AG10803 (cell line): ENCODE measurements at places on chromosomes 2 and 18.

GRCh38 chr18:56615738-56616520, 22.5 kb downstream of the TXNL1 start:
- DNase-seq, result no peak

GRCh38 chr2:20135631-20136050, 84.2 kb upstream of the LAPTM4A start:
- DNase-seq, result peak; percentile 71

DNA sequence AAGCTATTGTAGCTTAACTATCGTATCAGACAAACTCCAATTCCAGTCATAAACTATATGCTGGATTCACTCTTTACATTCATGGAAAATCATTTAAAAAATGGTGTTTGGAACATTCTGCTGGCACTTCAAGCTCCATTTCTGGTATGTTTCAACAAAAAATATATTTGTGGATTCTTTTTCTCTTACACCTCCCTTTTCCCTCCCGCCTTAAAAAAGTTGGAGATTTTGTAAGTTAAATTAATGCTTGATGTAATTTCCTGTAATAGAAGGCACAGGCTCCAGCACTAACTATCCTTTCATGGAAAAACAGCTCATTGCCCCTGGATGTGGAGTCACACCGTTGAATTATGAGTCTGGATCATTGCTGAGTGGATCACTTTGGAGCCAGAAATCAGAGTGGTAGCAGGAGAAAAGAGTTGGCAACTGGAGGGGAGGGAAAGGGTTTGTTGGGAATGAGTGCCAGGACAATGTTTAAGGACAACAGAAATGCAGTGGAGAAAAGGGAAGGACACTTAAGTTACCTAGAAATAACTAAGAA, 102.8 kb downstream of the ICOS start:
- DNase-seq, result no peak

- DNase-seq, result peak; percentile 93
Measured at GRCh38 chr2:203673933-203674332, 32.5 kb upstream of the CD28 start.

GRCh38 chr2:168348076-168348475, 100.7 kb upstream of the STK39 start:
- peak; percentile 24 for DNase-seq

GRCh38 chr18:13804305-13804704, 19.6 kb upstream of the MC5R start:
- no peak for DNase-seq

- no peak for DNase-seq
Measured at GRCh38 chr2:224798180-224798579, 82.0 kb upstream of the CCDC195 start.

GRCh38 chr18:2547477-2548087, 23.7 kb downstream of the METTL4 start:
- DNase-seq, result peak; percentile 61

GRCh38 chr2:177296040-177296439, 31.5 kb upstream of the NFE2L2 start:
- DNase-seq, result peak; percentile 30

DNA sequence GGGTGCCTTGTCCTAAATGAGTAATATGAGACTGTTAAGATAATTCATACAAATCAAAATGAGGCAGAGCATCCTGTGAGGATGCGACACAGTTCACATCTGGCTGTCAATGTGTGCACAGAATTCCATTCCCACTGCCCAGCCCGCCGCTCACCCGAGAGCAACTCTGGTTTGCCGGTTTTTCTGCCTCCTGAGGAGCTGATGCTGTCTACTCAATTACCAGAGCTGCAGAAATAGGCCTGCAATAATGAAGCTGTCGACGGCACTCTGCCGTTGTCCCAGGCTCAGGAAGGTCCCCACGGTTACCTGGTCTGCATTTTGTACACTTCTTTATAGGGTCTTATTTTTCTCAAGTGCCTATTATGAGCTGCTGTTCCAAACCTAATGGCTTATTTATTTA, 55.7 kb upstream of the LYPD1 start:
- no peak for DNase-seq

DNA sequence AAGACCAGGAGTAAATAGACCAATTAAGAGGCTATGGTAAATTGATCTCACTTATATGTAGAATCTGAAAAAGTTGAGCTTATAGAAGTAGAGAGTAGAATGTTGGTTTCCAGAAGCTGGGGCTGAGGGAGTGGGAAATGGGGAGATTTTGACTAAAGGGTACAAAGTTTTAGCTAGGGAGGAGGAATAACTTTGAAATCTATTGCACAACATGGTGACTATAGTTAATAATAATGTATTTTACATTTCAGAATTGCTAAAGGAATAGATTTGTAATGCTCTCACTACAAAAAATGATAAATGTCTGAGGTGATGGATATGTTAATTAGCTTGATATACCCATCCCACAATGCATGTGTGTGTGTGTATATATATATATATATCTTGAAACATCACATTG, 82.1 kb downstream of the UBR3 start:
- DNase-seq, result no peak

- peak; percentile 99 for DNase-seq
Measured at GRCh38 chr2:144357623-144358373, 162.1 kb downstream of the ZEB2 start.

DNA sequence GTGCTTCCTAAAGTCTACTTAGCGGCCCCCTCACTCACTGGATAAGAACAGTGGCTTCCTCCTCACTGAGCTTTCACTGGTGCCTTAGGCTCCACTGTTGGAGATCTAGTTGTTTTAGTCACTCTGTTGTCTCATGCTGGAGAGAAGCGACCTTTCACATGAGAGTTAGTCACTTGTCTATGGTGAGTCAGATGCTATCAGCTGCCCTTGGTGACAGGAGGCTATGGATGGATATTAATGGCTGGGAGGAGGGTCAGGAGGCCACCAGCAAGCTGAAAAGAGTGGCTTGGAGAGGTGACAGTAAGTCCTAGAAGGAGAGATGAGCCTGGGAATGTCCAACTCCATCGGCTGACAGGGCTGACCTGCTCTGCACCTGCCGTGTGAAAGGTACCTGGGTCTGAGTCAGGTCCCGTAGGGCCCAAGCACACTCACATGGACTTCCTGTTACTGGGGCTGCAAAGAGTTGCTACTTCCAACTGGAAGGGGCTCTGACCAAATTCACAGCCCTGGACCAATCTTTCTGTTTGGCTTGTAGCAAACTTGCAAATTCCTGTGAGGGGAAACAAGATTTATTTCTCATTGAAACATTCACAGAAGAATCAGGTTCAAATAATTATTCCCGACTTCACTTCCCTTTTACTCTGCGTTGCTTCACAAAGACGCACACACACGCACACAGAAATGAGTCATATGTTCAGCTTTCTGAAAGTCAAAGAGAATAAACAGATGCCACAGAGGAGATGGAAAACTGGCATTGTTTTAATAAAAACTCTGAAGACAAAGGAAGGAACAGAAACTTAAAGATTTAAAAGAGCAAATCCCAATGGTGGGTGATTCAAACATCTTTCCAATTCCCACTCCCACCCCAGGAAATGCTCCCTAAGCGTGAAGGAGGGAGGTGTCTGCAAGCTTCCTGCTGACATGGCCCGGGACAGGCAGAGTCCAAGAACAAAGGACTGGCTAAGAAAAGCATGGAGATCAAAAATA, 203.5 kb upstream of the TWIST2 start:
- DNase-seq, result peak; percentile 88

- no peak for DNase-seq
Measured at GRCh38 chr2:238126338-238126737, 12.1 kb upstream of the KLHL30 start.

DNA sequence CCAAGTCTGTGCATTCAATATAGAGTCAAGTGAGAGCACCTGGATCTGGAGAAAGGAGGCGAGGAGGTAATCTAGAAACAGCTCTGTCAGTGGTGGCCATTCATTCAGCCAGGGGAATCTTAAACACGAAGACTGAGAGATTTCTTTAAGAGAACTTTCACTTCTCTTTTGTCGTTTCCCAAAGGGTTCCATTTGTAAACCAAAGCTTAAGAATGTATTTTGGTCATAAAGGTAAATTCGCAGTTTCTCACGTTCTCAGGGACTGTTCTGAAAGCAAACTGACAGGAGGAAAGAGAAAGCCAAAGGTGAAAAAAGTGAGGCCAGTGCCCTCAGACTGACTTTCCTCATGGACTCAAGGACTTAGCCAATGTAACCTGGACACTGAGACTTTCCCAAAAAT, 513.5 kb downstream of the CMPK2 start:
- DNase-seq, result no peak

GRCh38 chr18:79434607-79435401, 39.1 kb downstream of the NFATC1 start:
- DNase-seq, result no peak

- DNase-seq, result no peak
Measured at GRCh38 chr18:35326695-35327387, 17.4 kb downstream of the ZNF24 start.

DNA sequence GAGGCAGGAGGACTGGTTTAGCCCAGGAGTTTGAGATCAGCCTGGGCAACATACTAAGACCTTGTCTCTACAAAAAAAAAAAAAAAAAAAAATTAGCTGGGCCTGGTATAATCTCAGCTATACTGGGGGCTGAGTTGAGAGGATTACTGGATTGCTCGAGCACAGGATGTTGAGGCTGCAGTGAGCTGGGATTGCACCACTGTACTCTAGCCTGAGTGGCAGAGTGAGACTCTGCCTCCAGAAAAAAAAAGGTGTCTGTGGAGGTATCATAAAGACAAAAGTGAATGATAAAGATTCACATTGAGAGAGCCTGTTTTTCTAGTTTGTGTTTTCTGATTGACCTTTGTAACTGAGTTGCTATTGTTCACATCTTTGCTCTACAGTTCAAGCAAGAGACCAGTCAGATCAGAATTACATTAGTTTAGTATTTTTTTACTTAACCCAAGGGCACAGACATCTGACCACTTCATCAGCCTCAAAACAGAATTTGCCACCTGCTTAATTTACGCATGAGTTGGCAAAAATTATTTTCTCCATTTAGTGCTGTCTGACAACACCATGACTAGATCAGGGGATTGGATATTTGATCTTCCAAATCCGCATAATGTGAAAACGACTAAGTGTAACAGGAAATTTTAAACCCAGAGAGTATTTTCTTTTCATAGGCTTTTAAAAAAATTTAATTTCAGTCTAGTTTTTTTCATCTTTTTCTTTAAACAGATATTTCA, 271.0 kb downstream of the TGIF1 start:
- no peak for DNase-seq

- DNase-seq, result no peak
Measured at GRCh38 chr2:7672027-7672684, 754.9 kb downstream of the RNF144A start.

DNA sequence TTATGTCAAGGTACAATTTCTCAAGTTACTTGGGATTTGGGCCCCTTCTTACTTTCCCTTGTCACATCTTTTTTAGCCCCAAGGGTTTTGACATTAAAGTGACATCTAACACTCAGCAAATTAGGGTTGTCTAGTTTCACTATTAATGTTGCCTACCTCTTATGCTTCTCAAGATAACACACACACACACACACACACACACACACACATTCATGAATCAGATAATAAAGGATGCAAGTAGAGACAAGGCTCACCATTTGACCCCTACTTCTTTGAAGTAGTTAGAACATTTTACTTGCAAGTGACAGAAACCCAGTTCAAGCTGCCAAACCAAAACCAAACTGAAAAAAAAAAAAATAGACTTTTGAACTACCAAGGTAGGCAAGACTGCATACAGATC, 138.8 kb downstream of the TRIB2 start:
- DNase-seq, result no peak

DNA sequence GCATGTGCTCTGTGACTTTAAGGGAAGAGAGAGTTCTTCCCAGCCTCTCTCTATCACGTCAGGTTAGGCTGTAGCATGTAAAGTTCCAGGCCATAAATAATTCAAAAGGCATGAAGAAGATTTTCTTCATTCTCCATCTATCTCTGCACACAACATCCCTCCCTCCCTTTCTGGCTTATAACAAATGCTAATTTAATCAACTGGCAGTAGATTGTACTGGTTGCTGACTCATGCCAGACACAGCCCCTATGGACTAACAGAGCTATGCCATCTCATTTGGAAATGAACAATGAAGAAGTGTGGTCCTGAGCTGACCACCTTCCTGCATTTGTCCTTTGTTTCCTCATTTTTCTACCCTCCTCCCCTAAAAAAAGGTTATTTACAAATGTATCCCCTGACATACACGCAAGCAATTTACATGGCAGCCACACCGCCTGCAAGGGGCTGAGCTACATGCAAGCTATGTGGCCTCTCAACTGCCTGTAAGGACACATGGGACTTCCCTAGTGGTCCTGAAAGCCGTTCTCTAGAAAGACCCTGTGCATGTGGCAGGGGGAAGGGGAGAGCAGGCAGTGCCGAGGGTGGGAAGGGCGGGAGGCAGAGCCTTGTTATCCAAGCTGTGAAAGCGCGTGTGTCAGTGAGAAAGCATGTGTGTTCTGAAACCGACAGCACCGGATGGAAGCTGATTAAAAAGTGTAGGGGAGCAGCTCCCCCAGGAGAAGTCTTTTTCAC, 90.9 kb upstream of the KLF7 start:
- peak; percentile 61 for DNase-seq

DNA sequence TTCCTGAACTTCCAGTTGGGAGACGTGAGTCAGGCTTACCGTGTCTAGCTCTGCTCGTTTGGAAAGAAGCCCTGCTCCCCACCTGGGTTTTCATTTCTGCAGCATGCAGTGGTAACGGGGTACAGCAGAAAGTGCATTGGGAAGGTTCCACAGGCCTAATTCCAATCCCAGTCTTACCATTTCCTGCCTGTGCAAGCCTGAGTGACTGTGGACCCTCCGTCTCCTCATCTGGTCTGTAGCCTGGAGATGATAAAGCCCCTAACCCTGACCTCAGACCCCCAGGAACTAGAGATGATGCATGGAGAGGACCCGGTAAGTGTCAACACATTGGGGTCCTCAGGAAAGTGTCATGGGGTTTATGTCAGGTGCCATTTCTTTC, 5.8 kb upstream of the PSD4 start:
- DNase-seq, result no peak

DNA sequence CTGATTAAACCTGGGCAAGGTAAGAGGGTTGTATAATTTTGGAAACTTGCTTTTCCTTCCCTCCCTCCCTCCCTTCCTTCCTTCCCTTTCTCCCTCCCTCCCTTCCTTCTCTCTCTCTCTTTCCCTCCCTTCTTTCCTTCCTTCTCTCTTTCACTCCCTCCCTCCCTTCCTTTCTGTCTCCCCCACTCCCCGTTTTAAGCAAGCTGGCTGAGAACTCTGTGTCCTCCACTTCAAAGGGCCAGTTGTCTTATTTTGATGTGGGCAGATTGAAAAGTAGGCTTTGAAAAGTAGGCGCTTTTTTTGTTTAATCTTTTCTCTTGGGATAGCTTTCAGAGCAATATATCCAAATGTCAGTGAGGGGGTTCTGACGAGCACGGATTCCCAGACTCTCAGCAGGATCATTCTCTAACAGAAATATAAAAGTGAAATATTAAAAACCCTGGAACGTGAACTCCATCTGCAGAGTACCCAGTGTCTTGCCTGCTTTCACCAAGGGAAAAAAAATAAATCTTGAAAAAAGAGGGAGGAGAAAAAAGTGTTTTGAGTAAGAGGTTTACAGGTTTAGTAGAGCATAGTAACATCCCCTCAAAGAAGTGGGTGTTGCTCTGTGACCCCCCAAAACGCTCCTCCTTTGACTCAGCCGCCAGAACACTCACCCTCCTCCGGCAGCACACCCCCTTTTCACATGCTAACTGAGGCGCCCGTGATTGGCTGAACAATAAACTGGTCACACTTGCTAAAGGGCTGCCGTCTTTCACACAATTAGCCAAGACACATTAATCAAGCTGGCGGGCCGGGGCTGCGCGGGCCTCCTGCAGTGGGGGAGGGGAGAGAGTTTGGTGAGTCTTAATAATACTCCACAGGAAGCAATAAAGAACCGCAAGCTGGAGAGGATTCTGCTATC, 52.2 kb downstream of the CDK15 start:
- peak; percentile 80 for DNase-seq
